Activated CD4-positive, alpha-beta T cell treated with anti-CD3 and anti-CD28 coated beads, Interleukin-2, amount 50 U/mL, for 24 hours (primary cell): ENCODE measurements at places on chromosomes 2 and 18.

GRCh38 chr2:227805578-227805977 is 8.1 kb upstream of the CCL20 start:
- no peak for DNase-seq

GRCh38 chr2:98554116-98554861 is 54.0 kb downstream of the COA5 start:
- no peak for DNase-seq

- DNase-seq: no peak
These were observed 44.1 kb downstream of the TGOLN2 start for GRCh38 chr2:85283641-85284040.

DNA sequence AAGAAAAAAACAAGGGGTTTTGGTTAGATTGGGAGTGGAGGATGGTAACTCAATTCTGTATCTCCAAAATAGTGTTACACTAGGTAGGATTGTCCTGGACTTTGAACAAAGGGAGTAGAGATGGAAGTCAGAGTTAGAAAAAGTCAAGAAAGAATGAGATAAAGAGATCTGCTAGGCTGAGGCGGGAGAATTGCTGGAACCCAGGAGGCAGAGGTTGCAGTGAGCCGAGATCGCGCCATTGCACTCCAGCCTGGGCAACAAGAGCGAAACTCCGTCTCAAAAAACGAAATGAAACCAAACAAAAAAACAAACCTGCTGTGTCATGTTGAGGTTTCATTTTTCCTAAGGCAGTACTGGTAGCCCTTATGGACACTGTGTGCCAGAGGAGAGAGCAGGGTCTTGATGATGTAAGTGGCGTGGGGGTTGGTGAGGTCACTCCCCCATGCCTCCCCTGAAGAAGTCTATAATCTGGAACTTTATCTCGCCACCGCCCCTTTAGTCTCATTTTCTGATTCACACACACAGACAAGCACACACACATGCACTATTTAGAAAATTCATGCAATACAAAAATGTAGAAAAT is 10.5 kb downstream of the DRC1 start:
- DNase-seq: no peak

DNA sequence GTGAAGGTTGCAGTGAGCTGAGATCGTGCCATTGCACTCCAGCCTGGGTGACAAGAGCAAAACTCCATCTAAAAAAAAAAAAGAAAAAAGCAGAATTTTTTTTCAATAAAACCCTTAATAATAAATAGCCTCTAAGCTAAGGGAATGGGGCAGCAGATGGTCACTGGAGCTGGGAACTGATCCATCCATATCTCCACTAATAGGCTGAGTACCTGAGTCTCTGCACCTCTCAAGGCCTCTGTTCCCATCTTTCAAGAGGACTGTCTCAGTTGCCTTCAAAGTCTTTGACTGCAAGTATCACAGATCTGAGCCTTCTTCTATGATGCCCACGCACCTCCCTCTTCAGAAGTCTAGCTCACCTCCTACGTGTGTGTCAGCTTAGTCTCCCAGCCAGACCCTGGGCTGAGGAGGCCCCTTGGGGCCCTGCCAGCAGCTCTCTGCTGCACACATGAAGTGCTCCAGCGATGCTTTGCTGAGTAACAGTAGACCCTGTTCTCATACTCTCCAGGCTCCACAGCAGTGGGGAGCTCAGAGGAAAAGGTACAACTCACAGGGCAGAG is 32.9 kb downstream of the ST8SIA5 start:
- no peak for DNase-seq

GRCh38 chr2:102498414-102498813 is 25.4 kb downstream of the SLC9A4 start:
- no peak for DNase-seq

GRCh38 chr2:205408696-205409095 is 273.6 kb upstream of the NRP2 start:
- no peak for DNase-seq

- DNase-seq: no peak
These were observed 79.3 kb upstream of the GLI2 start for GRCh38 chr2:120656273-120656950.

DNA sequence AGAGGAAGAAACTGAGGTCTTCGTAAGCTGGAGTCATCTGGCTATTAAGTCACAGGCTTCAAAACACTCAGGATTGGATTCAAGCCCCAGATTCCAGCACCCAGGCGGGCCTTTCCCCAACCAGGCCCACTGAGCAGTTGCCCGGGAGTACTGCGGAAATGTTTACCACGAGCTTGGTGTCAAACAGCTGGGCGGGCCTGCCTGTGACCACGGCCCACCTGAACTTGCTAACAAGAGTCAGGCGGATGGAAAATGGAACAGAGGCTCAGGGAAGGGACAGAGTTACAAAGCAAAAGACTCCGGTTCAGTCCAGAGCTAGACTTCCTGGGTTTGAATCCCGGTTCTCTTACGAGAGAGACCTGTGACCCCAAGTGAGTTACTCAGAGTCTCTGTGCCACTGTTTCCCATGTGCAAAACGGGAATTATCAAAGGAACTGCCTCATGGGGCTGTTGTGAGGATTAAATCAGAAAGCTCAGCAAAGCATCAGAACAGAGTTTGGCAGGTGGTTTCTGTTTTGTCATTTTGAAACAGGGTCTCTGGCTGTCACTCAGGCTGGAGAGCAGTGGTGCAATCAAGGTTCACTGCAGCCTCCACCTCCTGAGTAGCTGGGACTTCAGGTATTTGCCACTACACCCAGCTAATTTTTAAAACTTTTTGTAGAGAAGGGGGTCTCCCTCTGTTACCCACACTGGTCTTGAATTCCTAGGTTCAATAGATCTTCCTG is 49.0 kb upstream of the TFCP2L1 start:
- DNase-seq: no peak
